ENCODE measurements at places on chromosomes 3 and 15.
A peak's percentile ranks its signal among the peaks of the same experiment; 100 is the strongest.

DNA sequence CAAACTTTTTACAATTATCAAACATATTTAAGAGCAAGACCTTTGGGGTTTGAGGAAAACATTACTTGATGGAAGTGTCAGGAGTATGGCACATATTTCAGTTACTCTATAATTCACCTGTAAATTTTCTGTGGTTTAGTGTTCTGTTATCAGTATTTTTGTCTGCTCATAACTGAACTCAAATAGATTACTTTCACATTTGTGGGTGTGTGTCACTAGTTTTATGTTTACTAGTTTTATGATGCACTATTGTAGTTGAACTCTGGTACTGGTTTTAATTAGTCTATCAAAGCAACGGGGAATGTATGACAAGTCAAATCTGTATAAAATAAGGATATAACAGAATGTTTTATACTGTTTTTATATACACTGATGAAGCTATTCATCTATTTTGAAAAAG lies 27.2 kb downstream of the OXSM start:
- no peak for DNase-seq

- DNase-seq, result no peak
These were observed 114.3 kb downstream of the NEK10 start for GRCh38 chr3:27254896-27255295.

DNA sequence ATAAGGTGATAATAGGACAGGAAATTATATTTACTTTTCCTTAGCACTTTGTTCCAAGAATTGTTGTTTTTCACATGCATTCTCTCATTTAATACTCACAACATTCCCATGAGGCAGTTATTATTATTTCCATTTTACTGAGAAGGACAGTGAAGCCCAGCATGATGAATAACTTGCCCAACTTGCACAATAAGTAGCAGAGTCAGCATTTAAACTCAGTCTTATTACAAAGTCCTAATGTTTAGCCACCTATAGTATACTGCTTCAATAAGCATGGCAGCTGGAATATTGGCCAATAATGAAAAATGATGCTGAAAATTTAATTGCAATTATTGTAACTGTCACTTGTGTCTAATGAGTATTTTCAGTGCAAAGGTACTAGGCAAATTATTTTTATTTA lies 45.7 kb downstream of the SYNPR start:
- no peak for DNase-seq

- no peak for DNase-seq
These were observed 704.7 kb upstream of the ARPP21 start for GRCh38 chr3:34934660-34935059.

DNA sequence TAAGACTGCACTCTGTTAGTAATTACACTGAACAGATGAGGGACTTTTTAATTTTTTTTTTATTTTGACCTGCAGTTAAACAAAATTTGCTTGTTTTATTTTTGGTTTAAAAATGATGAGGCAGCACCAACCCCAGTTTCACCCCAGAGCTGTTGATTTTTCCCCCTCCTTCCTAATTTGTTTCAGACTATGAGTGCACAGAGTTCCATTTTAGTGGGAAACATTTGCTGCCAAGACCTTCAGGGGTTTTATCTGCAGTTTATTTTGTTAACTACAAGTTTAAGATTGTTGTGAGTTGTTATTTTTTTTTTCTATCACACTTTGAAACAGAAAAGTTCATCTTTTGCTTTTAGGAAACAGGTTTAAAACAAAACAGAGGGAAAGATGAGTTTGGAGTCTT lies 455.9 kb upstream of the NR2F2 start:
- DNase-seq, result no peak

DNA sequence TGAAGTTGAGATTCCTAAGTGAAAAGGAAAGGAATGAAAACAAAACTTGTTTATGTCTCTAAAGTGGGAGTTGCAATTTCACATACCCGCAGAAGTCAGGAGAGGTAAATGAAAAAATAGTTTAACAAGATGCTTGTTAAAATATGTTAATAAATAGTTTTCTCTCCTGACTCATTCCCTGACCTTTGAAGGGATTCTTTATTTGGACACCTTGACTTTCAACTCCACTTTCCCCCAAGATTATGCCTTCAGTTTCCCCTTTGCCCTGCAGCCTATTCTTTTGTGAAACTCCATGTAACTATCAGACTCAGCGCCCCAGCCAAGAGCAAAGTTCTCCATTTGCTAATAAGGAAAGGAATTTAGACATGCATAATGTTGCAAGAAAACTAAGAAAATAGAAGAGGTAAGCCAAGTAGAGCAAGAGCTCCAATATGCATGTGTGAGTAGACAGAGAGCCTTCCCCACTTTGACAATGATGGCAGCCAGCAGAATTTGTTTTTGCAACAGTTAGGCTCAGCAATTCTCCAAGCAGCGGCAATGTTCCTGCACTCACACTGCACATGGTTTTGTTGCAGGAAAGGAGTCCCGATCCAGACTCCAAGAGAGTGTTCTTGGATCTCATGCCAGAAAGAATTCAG lies 61.2 kb downstream of the CD200 start:
- DNase-seq, result no peak

GRCh38 chr3:53320697-53321096 lies 26.6 kb downstream of the DCP1A start:
- DNase-seq, result no peak

DNA sequence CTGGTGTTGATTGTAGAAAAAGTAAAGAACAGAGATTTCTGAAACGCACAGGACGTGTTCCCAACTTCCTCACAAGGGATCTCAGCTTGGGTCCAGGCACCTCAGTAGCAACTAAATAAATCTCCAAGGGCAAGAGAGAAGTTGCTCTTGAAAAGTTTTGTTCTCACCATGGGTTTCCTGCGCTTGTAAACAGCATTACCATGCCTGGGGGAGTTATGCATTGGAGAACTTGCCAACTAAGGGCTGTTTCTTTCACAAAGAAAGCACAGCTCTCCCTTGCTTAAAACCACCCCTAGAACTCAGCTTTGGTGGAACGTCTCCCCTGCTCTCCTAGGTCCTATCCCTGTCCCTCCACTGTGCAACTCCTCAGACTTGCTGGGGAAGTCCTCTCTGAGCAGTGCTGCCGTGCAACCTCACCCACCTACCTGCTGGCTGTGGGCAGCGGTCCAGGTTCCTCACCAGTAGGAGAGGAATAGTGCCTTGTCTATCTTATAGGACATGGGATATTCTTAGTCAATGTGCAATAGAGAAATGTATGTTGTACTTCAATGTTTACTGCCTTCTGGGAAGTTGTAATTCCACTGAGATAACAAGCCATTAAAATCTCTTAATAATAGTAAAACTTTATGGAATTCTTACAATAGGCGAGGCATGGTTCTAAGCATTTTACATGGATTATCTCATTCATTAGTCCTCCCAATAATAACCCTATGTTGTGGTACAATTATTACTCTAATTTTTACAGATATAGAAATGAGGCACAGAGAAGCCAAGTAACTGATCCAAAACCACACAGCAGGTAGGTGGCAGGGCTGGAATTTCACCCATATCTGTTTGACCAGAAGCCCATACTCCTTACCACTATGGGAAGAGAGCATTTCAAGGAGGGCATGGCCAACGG lies 51.5 kb downstream of the UMPS start:
- DNase-seq, result no peak

DNA sequence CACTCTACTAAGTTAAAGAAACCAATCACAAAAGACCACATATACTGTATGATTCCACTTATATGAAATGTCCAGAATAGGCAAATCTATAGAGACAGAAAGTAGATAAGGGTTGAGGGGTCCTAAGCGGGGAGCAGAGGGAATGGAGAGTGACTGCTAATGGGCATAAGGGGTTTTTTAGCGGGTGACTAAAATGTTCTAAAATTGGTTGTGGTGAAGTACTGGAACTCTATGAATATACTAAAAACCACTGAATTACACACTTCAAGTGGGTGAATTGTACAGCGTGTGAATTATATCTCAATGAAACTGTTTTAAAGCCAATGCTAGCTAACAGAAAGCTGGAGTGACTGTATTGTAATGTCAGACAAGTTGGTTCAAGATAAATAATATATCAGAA lies 33.3 kb downstream of the KPNA1 start:
- DNase-seq, result no peak

DNA sequence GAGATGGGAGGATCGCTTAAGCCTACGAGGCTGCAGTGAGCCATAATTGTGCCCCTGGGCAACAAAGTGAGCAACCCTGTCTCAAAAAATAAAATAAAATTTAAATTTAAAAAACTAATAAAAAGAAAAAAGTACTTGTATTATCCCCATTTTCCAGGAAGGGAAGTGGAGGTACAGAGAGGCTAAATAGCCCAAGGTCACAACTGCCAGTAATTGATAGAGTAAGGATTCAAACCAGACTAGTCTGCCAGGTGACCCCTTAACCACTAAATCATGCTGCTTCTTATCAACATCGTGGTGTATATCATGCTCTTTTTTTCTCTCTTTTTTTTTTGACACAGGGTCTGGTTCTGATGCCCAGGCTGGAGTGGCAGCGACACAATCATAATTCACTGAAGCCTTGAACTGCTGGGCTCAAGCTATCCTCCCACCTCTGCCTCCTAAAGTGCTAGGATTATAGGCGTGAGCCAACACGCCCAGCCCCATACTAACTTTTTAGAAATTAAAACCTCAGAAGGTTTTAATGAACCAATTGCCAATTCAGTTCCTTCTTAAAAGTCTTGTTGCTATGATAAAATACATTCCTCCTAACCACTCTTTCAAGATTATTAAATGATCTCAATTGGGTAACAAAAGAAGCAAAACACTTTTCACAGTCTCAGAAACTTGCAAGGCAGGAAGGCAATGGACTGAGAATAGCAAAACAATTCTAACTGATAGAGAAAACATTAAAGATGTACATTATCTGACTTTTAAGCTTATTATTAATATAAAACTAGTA lies 30.5 kb downstream of the HERC1 start:
- DNase-seq, result no peak

DNA sequence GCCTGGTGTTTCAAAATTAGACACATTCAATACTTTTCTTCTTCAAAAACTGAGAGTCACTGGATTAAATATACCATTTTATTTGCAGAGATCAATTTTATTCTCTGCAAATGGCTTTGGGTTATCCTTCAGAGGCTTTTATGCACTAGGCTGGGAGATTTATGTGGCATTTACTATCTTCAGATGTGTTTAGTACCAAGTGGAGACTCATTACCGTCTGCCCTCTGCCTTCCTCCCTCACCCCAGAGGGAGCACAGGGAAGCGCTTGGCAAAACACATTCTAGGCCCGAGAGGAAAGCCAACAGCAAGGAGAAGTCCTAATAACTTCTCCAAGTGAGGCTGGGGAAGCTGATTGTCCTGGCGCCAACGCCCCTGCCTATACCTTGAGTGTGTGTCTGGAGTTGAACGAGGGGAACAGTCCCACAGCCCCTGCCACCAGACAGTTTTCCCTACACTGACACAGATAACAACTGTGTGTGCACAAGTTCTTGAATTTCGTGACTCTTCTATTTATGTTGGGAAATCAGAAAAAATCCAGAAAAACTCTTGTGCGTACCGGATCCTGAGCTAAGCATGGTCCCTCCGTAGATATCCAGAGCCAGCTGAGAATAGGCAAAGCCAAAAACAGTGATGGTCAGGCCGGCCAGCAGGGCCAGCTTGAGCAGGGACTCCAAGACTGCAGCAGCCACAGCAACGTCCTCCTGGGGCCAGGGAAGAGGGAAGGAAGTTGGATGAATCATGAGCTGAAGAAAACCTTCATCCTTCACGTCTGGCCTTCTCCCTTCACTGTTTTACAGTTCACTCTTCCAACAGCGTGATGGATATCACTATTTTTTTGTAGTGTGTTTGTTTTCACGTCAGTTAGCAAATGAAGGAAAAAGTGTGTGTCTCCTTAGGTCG lies 26.6 kb downstream of the RFT1 start:
- DNase-seq, result no peak

DNA sequence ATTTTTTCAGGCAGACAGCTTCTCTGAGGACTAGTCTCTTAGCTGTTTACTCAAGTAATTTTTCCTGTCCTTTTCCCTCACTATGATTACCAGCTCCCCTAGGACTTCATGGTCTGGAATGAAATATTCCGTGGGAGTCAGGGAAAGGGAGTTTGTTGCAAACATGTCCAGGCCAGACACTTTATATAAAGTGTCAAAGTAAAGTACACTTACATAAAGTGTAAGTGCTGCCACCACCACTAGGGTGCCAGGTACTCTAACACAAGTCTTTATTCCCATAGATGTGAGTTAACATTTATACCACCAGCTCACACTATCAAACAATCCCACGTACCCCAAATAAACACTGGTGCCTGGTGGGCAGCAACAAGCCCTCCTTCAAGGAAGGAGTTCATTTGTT lies 179.8 kb downstream of the SNRPN start:
- DNase-seq, result no peak

GRCh38 chr3:125585595-125586223 lies 9.6 kb downstream of the OSBPL11 start:
- DNase-seq, result peak; percentile 43

GRCh38 chr3:151009981-151010380 lies 37.5 kb upstream of the CLRN1 start:
- no peak for DNase-seq

DNA sequence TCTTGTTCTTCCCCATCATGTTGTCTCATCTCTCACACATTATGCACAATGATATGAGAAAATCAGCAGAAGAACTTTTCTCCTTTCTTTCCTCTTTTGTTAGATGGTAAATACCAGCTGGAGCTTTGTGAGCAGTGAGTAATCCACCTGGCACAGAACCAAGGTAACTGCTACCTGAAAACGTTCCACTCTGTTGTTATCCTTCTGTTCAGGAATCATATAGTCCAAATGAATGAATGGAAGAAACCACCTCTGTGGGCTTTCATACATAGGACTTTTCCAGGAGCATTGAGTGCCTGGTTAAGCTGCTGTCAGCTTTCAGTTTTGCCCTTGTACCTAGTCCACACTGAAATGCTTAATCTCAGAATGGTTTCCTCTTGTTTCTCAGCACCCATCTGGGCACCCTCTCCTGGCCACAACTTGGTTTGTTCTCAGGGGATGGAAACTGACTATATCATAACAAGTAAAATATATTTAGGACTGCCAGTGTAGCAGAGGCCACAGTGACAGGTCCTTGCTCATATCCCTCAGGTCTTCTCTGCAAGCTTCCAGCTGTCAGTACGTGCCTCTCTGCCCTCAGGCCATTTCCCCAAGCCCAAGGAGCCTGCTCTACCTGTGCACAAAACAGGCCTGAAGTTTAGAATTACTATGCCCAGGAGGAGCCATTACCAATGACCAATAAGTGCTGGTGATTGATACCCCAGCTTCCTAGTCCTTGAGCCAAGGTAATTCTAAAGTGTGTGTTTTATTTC lies 23.5 kb upstream of the SLC4A7 start:
- DNase-seq, result peak; percentile 4

DNA sequence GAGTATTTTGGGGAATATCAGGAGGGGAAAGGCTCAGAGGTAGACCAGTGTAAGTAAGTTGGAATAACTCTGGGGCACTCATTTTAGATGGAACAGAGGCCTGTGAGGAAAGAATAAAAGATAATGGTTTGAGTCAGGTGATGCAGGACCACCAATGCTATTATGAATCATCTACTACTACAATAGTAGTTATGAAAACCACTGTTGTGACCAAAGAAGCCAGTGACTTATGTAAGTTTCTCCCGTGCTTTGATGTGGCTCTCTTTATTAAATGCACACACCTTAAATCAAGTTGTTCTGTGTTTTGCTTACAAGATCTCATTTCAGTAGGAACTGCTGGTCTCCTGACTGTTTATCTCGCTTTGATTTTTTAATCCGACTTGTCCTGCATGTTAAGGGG lies 13.1 kb upstream of the GUCA1C start:
- no peak for DNase-seq

- no peak for DNase-seq
These were observed 48.3 kb downstream of the SERPINI1 start for GRCh38 chr3:167783781-167784180.

Measured in RPMI8226 (cell line).